ENCODE measurements at places on chromosomes 1 and 21.

DNA sequence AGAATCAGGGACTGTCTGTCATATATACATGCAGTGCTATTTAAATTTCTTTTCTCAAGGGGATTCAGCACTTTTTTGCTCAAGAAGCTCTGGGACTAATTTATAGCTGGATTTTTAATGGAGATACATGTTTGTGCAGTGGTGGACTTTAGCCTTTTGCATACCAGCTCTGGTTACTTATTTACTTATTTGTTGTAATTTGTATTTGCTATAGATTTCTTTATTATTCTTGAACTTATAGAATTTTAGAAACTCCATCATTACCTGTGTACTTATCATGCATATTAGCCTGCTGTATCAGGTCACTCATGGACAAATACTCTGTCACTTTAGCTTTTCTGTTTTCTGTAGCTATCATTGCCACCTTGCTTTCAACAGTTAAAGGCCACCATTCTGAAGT, 1296.9 kb upstream of the TMPRSS15 start:
- DNase-seq = no peak

DNA sequence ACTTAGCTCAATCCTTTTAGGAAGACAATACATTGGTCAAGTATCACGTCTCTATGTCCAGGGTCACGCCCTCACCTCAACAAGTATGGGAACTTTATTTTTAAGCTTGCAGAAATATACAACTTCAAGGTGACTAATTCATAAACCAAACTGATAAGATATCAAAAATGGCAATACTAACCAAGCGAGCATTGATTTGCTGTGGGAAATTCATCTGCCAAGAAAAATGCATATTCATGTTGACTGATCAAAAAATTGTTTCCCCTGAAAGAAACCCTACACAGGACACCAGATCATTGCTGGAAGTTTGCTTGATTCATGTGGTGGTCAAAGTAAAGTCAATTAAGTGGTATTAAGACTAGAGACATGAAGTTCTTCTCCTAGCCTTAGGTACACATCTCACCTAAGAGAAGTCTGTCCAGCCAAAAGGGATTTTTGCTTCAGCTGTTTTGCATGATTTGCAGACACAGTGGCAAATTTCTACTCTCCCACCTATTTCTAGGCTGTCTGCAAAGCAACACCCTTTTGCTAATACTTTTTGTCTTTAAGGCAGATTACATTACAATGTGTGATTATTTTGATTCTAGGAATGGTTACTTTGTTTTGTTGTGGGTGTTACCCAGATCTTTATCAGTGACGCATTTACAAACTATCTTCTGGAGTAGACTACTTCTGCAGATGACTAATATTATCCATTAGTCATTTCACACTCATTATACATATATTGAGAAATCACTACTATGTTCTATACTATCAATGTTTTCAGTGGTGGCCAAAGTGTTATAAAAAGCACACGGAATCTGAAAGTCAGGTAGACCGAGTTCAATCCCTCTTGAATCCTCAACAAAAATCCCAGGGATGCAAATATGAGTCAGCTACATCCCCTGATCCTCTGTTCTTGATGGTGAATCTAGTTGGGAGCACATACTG, 12.4 kb downstream of the SAMSN1 start:
- peak; percentile 2 for DNase-seq

GRCh38 chr1:117683571-117684285, 77.9 kb downstream of the TENT5C start:
- no peak for DNase-seq

DNA sequence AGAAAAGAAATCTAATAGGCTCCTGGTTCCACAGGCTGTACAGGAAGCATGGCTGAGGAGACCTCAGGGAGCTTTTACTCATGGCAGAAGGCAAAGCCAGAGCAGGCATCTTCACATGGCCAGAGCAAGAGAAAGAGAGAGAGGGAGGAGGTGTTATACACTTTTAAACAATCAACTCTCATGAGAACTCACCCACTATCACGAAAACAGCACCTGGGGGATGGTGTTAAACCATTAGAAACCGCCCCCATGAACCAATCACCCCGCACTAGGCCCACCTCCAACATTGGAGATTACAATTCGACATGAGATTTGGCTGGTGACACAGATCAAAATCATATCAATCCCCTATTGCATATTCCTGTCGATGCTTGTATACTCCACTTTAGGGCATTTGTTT, 93.5 kb downstream of the MRPL39 start:
- DNase-seq = no peak

- no peak for DNase-seq
Observed at GRCh38 chr1:198184516-198184915, 27.7 kb downstream of the NEK7 start.

DNA sequence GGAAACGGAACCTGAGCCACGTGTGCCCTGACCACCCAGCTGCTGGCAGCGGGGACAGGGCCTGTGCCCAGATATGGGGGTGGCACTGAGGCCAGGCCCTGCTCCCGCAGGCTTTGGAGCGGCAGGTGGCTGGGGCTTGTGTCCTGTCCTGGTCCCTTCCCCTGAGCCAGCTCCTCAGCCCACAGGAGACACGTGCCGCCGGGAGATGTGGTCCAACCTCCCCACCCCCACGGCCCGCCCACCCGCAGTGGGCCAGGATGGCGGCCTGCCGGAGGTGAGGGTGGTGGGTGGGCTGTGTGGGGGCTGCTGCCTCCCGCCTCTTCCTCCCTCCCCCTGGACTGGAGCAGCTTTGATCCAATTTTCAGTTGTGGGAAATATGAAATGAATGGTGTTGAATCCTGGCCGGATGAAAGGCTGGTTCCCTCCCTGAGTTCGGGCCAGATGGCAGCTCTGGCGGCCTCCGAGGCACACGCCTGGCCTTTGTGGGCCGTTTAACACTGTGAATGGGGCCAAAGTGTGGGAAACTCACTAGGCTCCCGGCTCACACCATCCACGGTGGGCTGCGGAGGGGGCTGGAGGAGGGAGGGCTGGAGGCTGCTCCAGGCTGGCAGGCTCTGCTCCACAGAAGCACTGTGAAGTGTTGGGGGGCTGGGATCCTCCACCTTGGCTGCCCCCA, 2.6 kb upstream of the HES5 start:
- no peak for DNase-seq

GRCh38 chr1:109931189-109931731, 20.6 kb downstream of the CSF1 start:
- DNase-seq = peak; percentile 77

- no peak for DNase-seq
Observed at GRCh38 chr1:65441464-65441863, 21.0 kb downstream of the LEPR start.

GRCh38 chr1:198265073-198265661, 108.4 kb downstream of the NEK7 start:
- DNase-seq = no peak

- no peak for DNase-seq
Observed at GRCh38 chr1:207056673-207057072, 3.6 kb downstream of the PFKFB2 start.

DNA sequence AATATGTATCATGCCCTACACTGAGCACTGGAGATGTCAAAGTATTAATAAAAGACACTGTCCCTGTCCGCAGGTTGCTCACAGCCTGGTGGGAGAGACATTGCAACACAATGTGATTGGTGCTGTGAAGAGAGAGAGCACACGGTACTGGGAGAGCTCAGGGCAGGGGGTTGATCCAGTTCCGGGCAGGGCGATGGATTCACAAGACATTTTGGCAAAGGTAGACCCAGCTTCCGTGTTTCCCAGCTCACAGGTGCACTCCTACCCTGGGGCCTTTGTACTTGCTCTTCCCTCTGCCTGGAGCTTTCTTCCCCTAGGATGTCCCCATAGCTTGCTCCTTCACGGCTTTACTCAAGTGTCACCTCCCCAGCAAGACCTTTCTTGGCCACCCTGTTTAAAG, 1.4 kb downstream of the PLA2G5 start:
- no peak for DNase-seq

- DNase-seq = peak; percentile 80
Observed at GRCh38 chr1:94270801-94271203, 33.4 kb upstream of the ARHGAP29 start.

DNA sequence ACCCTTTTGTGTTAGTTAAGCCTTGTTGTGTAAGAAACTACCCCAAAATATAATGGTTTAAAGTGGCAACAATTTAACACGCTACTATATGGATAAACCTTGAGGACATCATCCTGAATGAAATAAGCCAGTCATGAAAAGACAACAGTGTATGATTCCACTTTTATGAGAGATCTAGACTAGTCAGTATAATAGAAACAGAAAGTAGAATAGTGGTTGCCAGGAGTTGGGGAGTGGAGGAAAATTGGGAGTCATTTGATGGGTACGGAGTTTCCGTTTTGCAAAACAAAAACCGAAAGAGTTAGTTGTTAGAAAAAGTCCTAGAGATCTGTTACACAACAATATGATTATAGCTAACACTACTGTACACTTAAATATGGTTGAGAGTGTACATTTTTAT, 16.0 kb upstream of the CHIA start:
- DNase-seq = peak; percentile 17

DNA sequence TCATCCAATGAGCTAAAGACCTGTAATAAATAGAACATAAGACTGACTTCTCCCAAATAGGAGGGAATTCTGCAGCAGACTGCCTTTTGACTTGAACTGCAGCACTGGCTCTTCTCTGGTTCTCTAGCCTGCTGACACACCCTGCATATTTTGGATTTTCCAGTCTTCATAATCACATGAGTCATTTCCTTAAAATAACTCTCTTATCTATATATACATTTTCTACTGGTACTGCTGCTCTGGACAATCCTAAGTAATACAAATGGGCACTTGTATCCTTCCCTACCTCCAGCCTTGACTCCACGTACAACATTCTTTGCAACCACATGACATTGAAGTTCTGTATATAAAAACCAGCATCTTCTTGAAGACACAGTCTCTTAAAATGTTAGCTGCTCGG, 429.4 kb upstream of the TMPRSS15 start:
- DNase-seq = no peak

- DNase-seq = no peak
Observed at GRCh38 chr1:214370615-214371014, 89.7 kb downstream of the SMYD2 start.

- no peak for DNase-seq
Observed at GRCh38 chr1:109687641-109688499, at the start of gene GSTM1. Gene GSTM1 (plus strand): TSS chr1:109687817. CDS start chr1:109687874, 57 bp downstream.

GRCh38 chr1:47513393-47513792, 75.5 kb downstream of the FOXD2 start:
- no peak for DNase-seq

DNA sequence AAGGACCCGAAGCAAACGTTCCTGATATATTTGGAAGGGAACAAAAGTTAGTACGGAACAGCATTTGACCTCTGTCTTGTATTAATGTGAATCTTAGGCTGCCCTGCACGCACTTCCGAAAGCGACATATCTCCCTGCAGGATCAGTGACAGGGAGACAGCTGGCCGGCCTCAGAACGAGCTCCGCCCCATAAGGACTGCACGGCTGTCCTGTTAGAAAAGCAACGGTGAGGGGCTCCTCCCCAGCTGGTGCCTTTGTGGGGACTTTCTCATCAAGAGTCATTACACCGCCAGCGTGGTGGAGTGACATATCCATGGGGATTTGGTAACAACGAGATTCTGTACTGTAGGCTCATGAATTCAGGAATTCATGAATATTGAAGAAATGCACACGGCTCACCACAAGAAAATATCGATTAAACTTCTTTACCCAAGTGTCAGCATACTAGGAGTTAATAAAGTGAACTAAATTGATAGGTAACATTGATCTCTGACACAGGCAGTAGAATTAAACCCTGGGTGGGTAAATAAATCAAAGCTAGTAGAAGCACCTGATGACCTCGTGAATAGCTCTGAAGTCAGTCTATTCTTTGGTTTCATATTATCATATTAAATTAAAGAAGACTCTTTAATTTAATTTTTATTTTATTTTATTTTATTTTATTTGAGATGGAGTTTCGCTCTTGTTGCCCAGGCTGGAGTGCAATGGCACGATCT, 8.1 kb upstream of the GREM2 start:
- DNase-seq = no peak

- no peak for DNase-seq
Observed at GRCh38 chr1:115624859-115625258, 16.9 kb upstream of the VANGL1 start.

- peak; percentile 62 for DNase-seq
Observed at GRCh38 chr1:24236789-24237371, 49.8 kb upstream of the IFNLR1 start.

GRCh38 chr1:35619237-35620121, 21.8 kb downstream of the PSMB2 start:
- DNase-seq = no peak

GRCh38 chr1:119898530-119898929, 2.2 kb upstream of the ADAM30 start:
- no peak for DNase-seq

GRCh38 chr1:233873666-233874065, 30.8 kb upstream of the SLC35F3 start:
- no peak for DNase-seq

GRCh38 chr1:195332102-195332501, 1276.1 kb downstream of the KCNT2 start:
- DNase-seq = no peak

DNA sequence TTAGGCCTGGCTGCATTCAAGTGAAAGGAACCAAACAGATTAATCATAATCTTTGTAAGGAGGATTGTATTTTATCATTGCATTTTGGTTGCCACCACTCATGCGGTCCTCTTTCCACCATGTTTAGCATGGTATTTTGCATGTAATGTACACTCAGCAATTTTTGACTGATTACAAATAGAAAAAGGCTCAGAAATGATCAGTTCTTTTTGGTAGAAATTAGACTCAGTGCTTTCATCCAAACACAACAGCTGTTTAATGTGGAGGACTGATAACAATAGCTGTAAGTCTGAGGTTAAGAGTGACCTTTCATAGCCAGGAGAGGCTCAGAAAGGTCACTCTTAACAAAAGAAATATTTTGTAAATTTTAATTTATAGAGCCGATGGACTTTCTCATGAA, 25.3 kb upstream of the DPH5 start:
- DNase-seq = no peak

DNA sequence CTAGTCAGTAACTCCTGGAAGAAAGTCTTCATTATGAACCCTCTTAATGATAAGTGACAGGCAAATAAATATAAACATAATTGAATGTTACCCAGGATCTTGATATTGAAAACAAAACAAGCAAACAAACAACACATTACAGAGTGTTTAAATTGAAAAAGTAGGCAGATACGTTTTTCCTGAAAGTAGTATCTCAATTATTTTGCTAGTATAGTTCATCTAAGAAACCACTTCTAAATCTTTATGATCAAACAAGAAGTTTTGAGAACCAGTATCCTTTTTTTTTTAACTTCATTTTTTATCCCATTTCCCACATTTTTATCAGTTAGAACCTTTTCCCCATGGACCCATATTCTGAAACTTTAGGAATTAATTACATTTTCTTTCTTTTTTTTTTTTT, 3.7 kb upstream of the WDR47 start:
- no peak for DNase-seq

GRCh38 chr1:64758233-64758632, 13.4 kb downstream of the RAVER2 start:
- DNase-seq = no peak

GRCh38 chr1:86155807-86156565, 586 bp downstream of the COL24A1 start:
- DNase-seq = peak; percentile 57

GRCh38 chr1:151347523-151348246, 633 bp upstream of the RFX5 start:
- DNase-seq = no peak
